AG08395 (cell line): ENCODE measurements at places on chromosomes 7 and 10.

DNA sequence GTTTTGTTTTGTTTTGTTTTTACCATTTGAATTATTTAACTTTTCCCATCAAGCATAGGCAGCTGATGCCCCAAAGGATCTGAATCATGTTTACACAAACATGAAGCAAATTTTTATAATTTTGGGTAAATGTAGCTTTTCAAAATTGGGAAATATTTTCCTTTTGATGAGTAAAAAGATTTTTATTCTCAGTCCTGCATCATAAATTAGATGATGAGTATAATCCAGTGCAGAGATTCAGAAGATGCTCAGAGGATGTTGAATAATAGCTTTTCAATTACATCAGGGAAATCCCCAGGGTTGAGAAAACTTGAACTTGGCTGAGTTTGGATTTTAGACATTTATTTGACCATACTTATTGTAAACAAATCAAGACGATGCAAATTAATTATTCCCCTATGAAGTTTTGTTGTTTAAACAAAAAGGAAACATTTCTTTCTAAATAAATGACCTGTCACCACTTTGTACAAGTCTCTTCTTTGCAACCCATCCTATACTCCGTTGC lies 121.7 kb downstream of the FAM204A start:
- DNase-seq, result no peak

DNA sequence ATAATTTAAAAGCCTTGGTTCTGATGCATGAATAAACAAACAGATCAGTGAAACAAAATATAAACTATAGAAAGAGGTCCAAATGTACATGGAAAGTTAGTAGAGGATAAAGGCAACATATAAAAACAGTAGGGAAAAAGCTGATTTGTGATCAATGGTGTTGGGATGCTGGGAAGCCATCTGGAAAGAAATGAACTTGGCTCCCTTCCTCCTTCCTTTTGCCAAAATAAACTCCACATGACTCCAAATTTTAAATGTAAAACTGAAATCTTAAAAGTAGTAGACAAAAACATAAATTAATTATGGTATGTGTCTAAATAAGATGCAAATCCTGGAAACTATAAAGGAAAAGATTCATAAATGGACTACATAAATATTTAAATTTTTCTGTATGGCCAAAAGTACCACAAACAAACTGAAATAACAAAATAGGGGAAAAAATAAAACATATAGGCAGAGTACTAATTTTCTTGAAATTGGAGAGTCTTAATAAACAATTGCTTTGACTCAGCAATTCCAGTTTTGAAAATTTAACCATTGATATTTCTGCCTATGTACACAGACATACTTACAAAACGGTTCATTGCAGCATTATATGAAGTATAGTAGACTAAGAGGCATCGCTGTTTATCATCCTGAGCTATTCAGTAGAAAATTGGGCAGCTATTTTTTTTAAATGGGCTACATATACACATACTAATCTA lies 77.0 kb upstream of the TRIM24 start:
- no peak for DNase-seq

GRCh38 chr7:108372618-108373017 lies 83.6 kb downstream of the NRCAM start:
- DNase-seq, result no peak

- no peak for DNase-seq
Observed at GRCh38 chr10:103699611-103700435, 155.6 kb downstream of the SH3PXD2A start.

DNA sequence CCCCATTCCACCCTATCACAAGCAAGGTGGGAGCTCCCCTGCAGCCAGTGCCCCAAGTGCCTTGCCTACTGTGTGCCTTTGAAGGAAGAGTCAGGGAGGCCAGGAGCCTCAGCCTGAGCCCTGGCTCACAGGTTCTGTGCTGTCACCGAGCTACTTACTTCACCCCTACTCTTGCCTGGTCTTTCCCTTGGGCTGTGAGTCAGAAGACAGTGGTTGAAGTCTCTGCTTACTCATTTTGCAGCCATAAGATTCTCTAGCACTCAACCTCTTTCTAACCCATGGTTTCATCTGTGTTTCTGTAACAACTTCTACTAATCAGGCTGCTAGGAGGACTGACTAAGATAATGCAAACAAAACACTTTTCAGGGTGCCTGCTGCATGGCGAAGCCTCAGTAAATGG lies 114.5 kb downstream of the PLCE1 start:
- peak; percentile 70 for DNase-seq

DNA sequence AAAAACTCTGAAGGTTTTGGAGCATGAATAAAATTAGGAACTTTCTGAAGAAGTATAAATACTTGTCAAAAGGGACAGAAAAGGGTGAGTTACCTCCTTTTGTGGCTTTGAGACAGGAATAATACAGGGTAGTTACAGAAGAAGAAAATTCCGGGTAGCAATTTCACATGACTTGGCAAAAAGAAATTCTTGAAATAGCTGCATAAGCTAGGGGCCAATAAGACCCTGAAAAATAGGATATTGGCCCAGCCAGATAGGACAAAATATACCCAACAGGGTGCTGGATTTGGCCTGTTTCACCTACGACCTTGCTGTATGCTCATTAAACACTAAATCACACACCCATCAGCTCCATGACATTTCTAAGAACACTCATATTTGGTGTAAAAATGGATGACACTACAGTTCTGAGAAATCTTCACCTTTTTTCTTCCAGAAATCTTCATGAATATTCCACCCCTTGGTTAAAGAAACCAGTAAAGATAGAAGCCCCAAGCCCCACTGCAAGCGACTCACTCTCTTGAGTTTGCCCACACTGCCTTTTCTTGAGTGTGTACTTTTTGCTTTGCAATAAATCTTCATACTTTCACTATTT lies 362.7 kb downstream of the SEMA3D start:
- no peak for DNase-seq

- no peak for DNase-seq
Observed at GRCh38 chr10:98312822-98313221, 44.8 kb upstream of the LOXL4 start.

- no peak for DNase-seq
Observed at GRCh38 chr7:55502124-55502857, 70.0 kb downstream of the VOPP1 start.

- no peak for DNase-seq
Observed at GRCh38 chr10:107557916-107558315, 393.4 kb upstream of the SORCS1 start.

DNA sequence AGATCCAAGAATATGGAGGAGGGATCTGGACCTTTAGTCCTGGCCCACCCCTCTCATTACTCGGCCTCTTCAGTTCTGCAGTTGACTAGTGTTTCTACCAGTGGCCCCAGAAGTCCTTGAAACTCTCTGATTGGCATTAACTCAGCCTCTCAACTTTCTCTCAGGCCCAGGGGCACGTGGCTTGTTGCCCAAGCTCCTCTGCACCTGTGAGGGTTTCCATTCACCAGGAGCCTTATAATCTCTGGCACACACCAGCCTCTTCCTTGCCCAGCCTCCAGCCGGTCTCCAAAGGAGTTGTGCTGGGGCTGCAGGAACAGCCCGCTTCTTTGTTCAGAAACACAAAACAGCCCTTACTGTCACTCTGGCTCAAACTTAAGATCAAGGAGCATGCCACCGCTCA lies 47.6 kb upstream of the ZPBP start:
- DNase-seq, result no peak

- no peak for DNase-seq
Observed at GRCh38 chr10:123187781-123188180, 33.6 kb downstream of the BUB3 start.

DNA sequence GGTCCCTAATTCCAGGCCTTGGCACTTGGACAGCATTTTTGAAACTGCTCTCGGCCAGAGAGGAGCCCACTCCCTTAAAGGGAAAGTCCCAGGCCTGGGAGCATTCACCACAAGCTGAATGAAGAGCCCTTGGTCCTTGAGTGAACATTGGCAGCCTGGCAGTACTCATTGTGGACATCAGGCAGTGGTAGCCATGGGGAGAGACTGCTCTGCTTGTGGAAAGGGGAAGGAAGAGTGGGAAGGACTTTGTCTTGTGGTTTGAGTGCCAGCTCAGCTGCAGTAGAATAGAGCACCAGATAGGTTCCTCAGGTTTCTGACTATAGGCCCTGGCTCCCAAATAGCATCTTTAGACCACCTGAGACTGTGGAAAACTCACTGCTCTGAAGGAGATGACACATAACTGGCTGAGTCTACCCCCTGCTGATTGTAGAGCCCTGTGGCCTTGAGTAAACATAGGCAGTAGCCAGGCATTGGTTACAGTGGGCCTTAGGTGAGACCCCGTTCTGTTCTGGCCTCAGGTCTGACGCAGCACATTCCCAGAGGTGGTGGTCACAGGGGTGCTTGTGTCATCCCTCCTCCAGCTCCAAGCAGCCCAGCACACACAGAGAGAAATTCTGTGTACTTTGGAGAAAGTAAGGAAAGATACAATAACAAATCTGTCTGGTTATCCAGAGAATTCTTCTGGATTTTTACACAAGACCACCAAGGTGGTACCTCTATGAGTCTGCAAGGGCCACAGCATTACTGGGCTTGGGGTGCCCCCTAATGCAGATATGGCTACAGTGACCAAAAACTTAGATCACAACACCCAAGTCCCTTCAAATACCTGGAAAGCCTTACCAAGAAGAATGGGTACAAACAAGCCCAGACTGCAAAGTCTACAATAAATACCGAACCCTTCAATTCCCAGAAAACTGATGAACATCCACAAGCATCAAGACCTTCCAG lies 153.8 kb downstream of the GNAI1 start:
- no peak for DNase-seq
